Muscle of leg (tissue), 16 donors: ENCODE measurements at places on chromosomes 2 and 18. TPM values are rescaled to one million over a fixed set of nuclear protein-coding genes. Genes with fewer than 3 reads are reported as not detected.

Gene SIX2
- 3.3 TPM for total RNA-seq

Gene MGAT4A
- total RNA-seq, result 7.5 TPM

Gene CMPK2
- total RNA-seq, result 3.2 TPM

Gene ZSWIM2
- total RNA-seq, result not detected

Gene TTN
- 1,236 TPM for total RNA-seq
